ENCODE measurements at places on chromosomes 16 and 17.

DNA sequence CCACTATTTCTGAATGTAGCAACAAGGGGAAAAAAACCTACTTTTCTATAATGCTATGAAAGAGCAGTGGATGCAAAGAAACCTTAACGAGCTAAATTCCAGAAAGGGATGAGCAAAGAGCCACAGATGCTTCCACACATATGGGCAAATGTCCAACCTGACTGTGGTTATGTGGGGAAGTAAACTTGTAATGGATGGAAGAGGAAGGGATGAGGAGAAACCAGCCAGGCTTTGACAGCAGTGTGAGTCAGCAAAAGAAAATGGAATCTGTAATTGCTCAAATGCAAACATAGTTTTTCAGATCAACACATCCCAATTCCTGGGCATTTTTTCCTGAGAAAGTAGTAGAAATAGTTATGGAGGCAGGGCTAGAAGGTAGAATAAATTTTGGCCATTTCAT lies 204.8 kb upstream of the CPHXL start:
- H3K4me1 ChIP-seq, result no peaks in the 10 kb centered on the region
- peaks cover 61% of the 10 kb centered on the region for H3K27me3 ChIP-seq
- DNase-seq, result no peak
- no peak overlapping the region for H3K4me3 ChIP-seq

DNA sequence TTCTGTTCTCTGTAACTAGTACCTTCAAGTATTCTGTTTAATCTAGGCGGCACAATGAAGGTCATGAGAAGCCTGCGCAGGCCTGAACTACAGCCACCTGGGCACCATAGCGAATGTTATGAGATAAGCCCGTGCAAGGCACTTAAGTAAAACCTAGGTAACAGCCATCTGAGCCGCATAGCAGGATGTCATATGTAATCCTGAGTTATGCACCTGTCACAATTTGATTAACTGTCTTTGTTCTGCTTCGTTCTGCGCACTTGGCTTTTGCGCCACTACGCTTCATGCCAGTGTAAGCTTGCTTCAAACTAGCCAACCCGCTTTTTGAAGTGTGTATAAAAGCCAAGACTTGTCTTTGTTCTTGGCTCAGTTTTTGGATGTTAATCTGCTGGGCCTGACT lies 449.8 kb downstream of the KCNJ18 start:
- H3K36me3 ChIP-seq, result peaks cover 4% of the 10 kb centered on the region
- H3K27me3 ChIP-seq, result no peaks in the 10 kb centered on the region
- H3K4me1 ChIP-seq, result no peaks in the 10 kb centered on the region
- no peak overlapping the region for H3K27ac ChIP-seq

DNA sequence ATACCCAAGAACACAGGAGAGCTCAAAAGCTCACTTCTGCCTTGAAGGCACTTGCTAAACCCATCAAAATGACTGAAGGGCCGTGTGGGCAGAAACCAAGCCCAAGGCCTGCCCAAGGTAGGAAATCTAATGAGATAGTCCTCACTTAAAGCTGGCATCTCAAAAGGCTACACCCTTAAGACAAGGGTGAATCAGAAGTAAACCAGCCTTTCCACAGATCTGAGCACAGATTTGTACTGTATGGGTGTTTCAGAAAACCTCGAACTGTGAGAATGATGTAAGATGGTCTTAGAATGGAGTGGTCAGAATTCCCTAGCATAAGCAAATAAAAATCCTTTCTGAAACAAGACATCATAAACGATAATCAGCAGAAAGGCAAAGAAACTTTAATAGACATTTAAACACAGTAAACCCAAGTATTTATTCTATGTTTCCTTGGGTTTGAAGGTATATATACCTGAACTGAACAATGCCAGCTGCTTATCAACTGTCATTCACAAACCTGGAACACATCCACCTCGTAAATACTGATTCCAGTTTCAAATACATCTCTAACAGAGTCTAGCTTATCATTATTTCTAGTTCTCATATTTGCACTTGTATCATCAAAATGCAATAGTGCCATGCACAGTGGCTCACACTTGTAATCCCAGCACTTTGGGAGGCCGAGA lies 37.8 kb downstream of the GLG1 start:
- no peaks in the 10 kb centered on the region for H3K4me1 ChIP-seq
- DNase-seq, result no peak
- no peaks in the 10 kb centered on the region for H3K27me3 ChIP-seq

GRCh38 chr17:29707212-29707571 lies 84.5 kb upstream of the CORO6 start:
- no peaks in the 10 kb centered on the region for H3K27me3 ChIP-seq
- H3K4me1 ChIP-seq, result no peaks in the 10 kb centered on the region
- DNase-seq, result no peak
- no peak overlapping the region for H3K27ac ChIP-seq
- H3K36me3 ChIP-seq, result peaks cover 6% of the 10 kb centered on the region
- H3K4me3 ChIP-seq, result no peak overlapping the region

DNA sequence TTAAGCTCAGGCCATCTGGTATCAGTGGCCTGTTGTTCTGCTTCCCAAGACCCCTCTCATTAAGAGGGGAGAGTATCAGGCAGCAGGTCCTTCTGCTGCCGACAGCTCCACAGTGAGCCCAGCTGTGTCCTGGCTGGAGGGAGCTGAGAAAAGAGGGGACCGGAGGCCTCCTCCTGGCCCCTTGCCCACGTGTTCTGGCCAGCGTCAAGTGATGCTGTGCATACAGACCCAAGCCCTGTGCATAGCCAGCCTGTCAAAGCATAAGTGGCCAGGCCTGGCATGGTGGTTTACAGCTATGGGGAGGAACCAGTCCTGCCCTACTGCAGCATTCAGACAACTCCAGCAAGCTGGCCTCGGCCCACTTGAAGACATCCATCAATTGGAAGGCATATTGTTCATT lies 48.0 kb downstream of the ABCC6 start:
- DNase-seq, result no peak
- H3K4me3 ChIP-seq, result no peak overlapping the region
- no peaks in the 10 kb centered on the region for H3K4me1 ChIP-seq
- H3K27me3 ChIP-seq, result no peaks in the 10 kb centered on the region

DNA sequence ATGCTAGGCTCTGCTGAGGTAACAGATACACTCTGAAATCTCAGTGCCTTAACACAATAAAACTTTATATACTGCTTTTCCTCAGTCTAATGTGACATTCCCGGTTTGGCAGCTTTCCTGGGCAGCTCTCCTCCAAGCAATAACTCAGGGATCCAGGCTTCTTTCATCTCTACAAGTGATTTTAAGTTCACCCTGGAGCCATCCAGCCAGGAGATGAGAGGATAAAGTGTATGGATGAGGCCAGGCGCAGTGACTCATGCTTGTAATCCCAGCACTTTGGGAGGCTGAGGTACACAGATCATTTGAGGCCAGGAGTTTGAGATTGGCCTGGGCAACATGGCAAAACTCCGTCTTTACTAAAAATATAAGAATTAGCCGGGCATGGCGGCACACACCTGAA lies 147.2 kb downstream of the UTP18 start:
- H3K27me3 ChIP-seq, result no peaks in the 10 kb centered on the region
- H3K4me3 ChIP-seq, result no peak overlapping the region
- no peak for DNase-seq
- H3K27ac ChIP-seq, result no peak overlapping the region

- H3K36me3 ChIP-seq, result no peaks in the 10 kb centered on the region
- DNase-seq, result no peak
- no peaks in the 10 kb centered on the region for H3K27me3 ChIP-seq
- H3K4me1 ChIP-seq, result no peaks in the 10 kb centered on the region
These were observed 2.0 kb upstream of the KRTAP2-3 start for GRCh38 chr17:41061964-41062363.

GRCh38 chr17:58786586-58787295 lies 31.1 kb downstream of the PPM1E start:
- no peak overlapping the region for H3K4me3 ChIP-seq
- DNase-seq, result no peak
- H3K36me3 ChIP-seq, result no peaks in the 10 kb centered on the region
- H3K27me3 ChIP-seq, result no peaks in the 10 kb centered on the region
- no peak overlapping the region for H3K27ac ChIP-seq

DNA sequence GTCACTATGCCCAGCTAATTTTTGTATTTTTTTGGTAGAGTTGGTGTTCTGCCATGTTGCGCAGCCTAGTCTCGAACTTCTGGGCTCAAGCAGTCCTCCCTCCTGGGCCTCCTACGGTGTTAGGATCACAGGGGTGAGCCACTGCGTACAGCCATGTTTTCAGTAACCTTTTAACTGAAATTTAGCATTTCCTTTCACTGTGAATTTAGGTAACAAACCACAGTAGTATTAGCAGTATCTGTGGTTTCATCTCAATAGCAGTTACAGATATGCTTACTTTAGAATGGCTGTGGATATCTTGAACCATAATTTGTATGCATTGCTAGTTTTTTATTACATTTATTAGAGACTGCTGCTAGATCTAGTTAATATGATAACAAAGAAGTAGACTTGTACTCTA lies 4.3 kb upstream of the RANGRF start:
- H3K4me1 ChIP-seq, result no peaks in the 10 kb centered on the region
- no peaks in the 10 kb centered on the region for H3K27me3 ChIP-seq
- no peak overlapping the region for H3K4me3 ChIP-seq
- no peak for DNase-seq
- H3K36me3 ChIP-seq, result no peaks in the 10 kb centered on the region
- no peak overlapping the region for H3K27ac ChIP-seq

DNA sequence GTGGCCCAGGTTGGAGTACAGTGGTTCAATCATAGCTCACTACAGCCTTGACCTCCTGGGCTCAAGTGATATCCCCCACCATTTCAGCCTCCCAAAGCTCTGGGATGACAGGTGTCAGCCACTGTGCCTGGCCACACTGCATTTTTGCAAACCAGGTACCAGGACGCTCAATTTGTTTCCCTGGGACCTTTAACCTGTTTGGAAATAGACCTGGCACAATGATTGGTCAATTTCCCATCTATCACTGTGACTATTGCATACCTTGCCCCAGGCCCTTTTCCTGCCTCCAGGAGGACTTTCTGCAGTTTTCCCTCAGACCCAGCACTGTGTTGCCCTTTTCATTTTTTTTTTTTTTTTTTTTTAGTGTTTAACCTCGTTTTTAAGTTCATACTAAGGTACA lies 11.1 kb upstream of the FUS start:
- no peaks in the 10 kb centered on the region for H3K4me1 ChIP-seq
- no peaks in the 10 kb centered on the region for H3K27me3 ChIP-seq
- no peaks in the 10 kb centered on the region for H3K36me3 ChIP-seq
- DNase-seq, result no peak
- no peak overlapping the region for H3K27ac ChIP-seq

DNA sequence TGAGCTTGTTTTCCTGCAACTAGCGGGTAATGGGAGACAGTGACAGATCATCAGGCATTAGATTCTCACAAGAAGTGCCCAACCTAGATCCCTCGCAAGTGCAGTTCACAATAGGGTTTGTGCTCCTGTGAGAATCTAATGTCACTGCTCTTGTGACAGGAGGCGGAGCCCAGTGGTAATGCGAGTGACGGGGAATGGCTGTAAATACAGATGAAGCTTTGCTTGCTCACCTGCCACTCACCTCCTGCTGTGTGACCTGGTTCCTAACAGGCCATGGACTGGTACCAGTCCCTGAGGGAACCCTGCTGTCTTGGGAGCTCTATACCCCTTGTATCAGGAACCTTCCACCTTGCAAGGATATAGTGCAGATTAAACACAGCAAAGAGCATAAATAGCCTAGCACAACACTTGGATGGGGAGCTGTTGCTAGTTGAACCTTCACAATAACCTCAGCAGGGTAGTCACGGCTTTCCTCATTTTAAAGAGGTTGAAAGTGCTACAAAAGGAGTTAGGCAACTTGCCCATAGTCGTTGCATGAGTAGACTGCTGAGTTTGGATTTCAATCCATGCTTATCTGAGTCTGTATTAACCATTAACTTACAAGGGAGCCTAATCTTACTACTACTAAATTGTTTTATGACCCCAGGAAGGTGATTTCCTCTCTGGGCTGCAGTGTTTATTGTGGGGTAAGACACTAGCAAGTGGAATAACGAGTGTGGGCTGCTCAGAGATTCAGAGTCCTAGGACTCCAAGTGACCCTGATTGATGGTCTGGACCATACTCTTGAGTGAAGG lies 156.6 kb upstream of the ZFHX3 start:
- H3K27ac ChIP-seq, result no peak overlapping the region
- H3K4me3 ChIP-seq, result no peak overlapping the region
- DNase-seq, result no peak
- no peaks in the 10 kb centered on the region for H3K36me3 ChIP-seq

GRCh38 chr17:79624718-79625478 lies 14.0 kb upstream of the RBFOX3 start:
- DNase-seq, result peak; percentile 15
- H3K27ac ChIP-seq, result no peak overlapping the region
- no peaks in the 10 kb centered on the region for H3K27me3 ChIP-seq
- no peaks in the 10 kb centered on the region for H3K36me3 ChIP-seq
- H3K4me3 ChIP-seq, result no peak overlapping the region

DNA sequence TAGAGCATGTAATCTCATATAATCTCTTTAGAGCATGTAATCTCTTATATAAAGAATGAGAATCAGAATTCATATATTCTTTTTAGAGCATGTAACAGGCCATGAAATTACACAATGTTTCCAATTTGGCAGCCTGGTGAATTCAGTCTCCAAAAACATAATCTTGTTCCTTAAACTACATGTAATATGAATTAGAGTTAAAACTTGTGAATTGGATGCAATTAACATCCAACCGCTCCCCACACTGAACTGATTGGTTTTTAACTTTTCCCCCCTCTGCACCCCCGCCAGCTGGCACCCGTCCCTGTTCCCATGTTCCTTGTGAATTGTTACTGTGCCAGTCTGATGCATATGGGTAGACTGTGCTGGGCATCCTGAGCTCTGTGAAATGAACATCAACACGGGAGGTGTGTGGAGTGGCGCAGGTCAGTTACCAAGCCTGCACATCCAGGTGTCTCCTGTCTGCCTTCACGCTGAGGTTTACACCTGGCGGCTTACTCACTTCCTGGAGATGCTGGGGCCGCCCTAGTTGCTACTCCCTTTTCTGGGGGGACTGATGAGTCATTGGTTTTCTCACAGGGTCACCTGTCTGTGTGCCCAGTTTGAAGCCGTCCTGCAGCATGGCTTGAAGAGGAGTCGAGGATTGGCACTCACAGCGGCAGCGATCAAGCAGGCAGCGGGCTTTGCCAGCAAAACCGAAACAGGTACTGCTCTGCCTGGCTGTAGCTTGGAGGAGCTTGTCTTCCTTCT lies 50.4 kb downstream of the SNX29 start:
- no peaks in the 10 kb centered on the region for H3K4me1 ChIP-seq
- no peaks in the 10 kb centered on the region for H3K36me3 ChIP-seq
- H3K4me3 ChIP-seq, result no peak overlapping the region
- H3K27ac ChIP-seq, result no peak overlapping the region
- peak; percentile 64 for DNase-seq

DNA sequence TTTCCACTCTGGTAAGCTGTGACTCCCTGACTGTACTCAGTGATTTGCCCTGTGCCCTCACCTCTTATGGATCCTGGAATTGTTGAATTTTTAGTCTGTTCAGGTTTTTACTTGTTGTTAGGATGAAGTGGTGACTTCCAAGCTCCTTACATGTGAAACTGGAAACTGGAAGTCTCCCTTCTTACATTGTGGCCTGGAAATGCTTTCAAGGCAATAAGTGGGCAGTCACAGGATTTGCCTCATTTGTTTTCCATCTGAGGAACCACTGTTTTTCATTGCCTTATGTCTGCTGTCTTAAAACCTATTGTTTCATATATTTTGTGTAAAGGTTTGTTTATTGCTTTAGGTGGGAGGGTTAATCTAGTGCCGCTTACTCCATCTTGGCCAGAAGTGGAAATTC lies 155.8 kb downstream of the CYB561 start:
- no peaks in the 10 kb centered on the region for H3K27me3 ChIP-seq
- peaks cover 2% of the 10 kb centered on the region for H3K4me1 ChIP-seq
- H3K27ac ChIP-seq, result peak overlapping the region; percentile 39
- DNase-seq, result no peak

GRCh38 chr17:80871341-80871740 lies 120.3 kb upstream of the CHMP6 start:
- no peaks in the 10 kb centered on the region for H3K27me3 ChIP-seq
- H3K4me1 ChIP-seq, result peaks cover 6% of the 10 kb centered on the region
- peaks cover 11% of the 10 kb centered on the region for H3K36me3 ChIP-seq
- no peak overlapping the region for H3K4me3 ChIP-seq
